DMS153 (cell line): ENCODE measurements at places on chromosomes 6 and 20.

- no peak for DNase-seq
Observed at GRCh38 chr6:89944826-89945407, 50.6 kb downstream of the GJA10 start.

DNA sequence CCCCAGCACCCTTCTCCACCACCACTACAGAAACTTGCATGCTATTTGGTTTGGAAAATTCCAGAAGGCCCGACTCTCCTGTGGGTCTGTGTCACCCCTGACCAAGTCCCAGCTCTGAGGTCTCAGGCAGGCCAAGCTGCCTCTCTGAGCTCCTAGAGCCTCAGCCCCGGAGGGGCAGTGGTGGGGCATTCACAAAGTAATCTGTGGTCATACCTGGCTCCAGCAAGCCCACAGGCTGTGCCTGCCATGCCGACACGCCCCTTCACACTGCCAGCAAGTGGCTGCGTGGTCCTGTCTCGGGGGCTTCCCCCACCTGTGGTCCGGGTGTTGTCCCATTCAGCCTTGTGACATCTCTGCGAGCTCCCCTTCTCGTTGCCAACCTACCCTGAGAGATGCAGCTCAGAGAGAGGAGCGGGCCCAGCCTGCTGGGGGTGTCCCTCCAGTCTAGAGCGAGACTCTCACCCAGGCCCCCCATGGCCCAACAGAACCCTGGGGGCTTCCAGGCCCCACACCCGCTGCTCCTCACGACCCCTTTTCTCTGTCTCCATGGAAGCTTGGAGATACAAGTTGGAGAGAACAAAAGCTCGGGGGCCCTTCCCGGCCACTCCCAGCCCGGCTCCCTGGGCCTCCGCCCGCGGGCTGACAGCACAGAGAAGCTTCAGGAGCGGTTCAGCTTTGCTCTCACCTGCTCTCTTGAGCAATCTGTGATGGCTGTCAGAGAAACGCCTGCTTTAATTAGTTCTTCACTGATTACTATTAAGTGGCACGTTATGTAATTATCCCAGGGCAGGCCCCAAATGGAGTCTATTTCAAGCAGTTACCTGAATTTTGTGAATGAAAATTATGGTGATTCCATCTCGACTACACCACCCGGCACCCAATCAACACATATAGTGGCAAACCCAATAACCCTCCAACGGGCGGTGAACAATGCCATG is 147.7 kb upstream of the PHACTR3 start:
- DNase-seq, result no peak

DNA sequence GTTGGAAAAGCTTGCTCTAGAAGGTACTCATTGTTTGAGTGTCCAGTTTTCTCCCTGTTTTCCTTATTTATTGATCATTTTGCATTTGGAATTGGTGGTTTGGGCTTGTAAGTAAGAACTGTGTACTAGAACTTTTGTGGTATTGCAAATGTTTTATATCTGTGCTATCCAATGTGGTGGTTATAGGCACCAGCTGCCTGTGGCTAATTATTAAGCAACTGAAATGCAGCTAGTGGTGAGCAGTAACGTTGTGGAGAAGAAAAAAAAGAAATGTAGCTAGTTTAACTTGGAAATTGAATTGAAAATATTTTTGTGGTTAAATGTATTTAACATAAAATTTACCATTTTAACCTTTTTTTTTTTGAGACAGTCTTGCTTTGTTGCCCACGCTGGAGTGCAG is 50.7 kb upstream of the MAPK13 start:
- no peak for DNase-seq

DNA sequence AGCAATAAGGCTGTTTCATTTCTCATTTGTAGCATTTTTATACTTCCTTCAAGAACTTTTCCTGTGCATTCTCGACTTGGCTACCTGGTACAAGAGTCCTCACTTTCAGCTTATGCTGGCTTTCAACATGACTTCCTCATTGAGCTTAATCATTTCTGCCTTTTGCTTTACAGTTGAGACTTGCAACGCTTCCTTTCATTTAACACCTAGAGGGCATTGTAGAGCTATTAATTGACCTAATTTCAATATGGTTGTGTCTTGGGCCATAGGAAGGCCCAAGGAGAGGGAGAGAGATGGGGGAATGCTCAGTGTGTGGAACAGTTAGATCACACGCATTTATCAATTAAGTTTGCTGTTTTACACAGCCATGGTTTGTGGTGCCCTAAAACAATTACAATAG is 37.2 kb downstream of the SLC22A2 start:
- DNase-seq, result no peak

DNA sequence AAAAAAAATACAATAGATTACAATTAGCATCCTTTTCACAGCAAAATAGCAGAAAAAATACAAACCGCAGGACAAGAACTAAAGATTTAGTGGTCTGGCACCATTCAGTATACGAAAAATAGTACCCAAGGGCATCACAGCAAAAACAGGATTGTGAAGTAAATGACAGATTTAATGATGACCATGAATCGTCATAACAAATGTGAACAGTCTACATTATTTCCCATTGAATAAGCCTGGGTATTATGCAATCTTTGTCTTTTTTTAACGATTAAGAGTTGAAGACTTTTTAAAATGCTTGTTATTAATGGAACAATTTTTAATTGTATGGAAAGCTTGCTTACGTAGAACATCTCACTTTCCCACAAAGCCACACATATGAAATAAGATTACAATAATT is 432.8 kb downstream of the PKHD1 start:
- no peak for DNase-seq

GRCh38 chr6:121305957-121306607 is 28.2 kb downstream of the TBC1D32 start:
- DNase-seq, result peak; percentile 1

GRCh38 chr20:40232756-40233155 is 456.3 kb downstream of the MAFB start:
- DNase-seq, result no peak

- no peak for DNase-seq
Observed at GRCh38 chr6:3270258-3270657, 11.5 kb downstream of the PSMG4 start.
